ENCODE measurements at places on chromosomes 2 and 18.

DNA sequence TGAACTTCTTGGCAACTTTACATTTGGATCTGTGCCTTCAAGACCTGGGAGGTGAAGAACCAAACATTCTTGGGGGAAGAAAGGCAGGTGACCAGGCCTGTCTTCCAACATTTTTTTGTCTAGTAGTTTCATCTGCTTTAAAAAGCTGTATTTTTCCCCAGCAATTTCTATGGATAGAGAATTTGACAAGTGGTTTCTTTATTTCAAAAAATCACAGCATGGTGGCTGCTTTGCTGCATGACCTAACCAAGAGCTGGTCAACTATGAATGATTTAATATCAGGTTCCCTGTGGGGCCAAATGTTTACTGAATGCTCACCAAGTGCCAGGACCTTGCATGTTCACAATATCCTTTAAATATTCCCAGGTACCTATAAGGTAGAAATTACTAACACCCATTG, 19.1 kb downstream of the LRP2 start:
- no peak for DNase-seq

- DNase-seq: no peak
Observed at GRCh38 chr2:81235601-81236000, 931.0 kb upstream of the LRRTM1 start.

- DNase-seq: no peak
Observed at GRCh38 chr2:60925994-60926740, 44.8 kb downstream of the REL start.

DNA sequence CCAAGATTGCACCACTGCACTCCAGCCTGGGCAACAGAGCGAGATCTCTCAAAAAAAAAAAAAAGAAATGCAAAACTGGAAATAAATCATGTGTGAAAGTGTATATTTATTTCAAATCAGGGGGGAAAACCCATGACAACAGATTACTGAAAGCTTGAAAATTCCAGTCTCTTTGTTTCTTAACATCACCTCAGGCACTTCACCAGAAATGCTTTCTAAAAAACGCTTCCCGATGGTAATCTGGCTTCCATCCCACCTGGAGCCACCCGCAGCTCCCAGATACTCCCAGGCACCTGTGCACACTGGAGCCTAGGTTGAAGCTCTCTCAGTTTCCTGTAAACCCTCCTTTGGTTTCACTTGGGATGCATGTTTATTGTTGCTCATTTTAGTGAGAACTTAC, 7.2 kb upstream of the ITGB6 start:
- DNase-seq: no peak

DNA sequence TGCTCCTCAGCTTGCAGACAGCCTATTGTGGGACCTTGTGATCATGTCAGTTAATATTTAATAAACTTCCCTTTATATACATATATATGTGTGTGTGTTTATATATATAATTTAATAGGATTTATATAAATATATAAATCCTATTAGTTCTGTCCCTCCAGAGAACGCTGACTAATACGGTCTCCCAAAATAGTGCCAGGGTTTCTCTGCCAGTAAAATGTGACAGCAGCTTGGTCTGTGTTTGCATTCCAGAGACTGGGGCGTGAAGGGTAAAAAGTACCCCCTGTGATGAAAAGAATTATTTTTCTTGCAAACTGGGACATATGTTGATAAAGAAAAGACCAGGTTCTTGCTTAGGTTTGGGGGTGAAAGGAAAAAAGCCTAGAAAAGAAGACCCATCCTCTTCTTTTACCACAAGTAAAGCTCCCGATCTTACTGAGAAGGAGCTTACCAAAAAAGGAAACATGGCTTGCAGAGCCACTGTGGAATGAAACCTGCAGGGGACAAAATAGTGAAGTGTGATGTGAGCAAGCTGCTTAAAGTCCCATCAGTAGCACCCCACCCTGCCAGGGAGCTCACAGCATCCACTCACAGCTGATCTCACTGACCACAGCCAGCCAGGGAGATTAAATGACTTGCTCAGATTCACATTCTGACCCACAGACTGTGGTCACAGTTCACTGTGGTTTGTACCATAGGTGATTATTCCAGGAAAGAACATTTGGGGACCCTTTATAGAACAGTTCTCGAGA, 110.9 kb upstream of the RMP24 start:
- no peak for DNase-seq

- DNase-seq: no peak
Observed at GRCh38 chr2:68720665-68721064, 13.9 kb upstream of the ARHGAP25 start.

GRCh38 chr2:241081643-241082340, 20.3 kb downstream of the MTERF4 start:
- no peak for DNase-seq

DNA sequence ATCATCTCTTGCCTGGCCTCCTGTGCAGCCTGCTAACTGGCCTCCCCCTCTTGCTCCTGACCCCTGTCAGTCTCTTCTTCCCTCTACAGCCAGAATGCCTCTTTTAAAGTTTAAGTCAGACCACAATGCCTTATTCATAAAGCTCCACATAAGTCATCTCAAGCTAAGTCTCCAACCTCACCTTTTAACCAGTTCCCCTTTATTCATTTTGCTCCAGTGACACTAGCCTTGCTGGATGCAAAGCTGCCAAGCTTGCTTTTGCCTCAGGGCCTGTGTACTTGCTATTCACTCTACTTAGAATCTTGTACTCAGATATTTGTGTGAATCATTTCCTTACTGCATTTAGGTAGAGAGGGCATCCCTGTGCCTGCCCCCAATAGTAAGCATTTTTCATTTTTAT, 180.9 kb downstream of the PDE1A start:
- no peak for DNase-seq

DNA sequence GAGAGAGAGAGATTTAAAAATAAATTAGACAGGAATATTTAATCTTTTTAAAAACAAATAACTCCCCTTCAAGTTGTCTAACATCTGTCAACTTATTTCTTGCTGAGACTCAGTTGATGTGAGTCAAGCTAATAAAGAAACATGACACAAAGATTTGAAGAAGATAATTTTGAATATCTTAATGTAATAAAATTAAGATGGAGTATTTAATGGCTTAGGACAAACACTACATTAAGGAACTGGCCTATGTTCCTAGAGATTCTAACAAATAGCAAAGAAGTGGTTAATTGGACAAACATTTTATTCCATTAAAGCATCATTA, 134.0 kb downstream of the INSIG2 start:
- no peak for DNase-seq

DNA sequence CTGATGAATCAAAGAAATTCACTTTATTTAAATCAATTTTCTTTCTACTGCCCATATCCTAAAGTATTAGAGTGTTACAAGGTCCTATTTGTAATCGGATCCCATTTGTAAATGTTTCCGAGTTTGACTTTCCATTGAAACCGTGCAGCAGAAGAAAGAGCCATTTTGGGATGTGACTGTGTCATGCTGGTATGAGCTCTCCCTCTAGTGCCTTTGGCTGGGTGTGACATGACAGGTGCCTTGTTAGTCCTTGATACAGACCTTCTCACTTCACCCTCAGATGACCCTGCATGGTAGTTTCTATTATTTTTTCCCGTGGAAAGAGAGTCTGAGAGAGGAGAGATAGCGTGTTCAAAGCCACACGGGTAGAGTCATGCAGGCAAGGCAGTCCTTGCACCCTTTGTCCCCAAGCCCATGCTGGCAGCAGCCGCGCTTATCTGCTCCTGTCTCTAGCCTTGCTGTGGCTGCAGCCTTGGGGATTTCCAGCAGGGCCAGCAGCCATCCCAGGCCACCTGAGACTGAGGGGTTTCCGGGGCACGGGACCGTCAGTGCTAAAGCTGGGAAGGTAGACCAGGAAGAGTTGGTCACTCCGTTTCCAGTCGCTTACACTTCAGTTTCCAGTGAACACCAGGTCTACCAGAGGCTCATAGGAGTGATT, 21.4 kb downstream of the CHMP1B start:
- no peak for DNase-seq

DNA sequence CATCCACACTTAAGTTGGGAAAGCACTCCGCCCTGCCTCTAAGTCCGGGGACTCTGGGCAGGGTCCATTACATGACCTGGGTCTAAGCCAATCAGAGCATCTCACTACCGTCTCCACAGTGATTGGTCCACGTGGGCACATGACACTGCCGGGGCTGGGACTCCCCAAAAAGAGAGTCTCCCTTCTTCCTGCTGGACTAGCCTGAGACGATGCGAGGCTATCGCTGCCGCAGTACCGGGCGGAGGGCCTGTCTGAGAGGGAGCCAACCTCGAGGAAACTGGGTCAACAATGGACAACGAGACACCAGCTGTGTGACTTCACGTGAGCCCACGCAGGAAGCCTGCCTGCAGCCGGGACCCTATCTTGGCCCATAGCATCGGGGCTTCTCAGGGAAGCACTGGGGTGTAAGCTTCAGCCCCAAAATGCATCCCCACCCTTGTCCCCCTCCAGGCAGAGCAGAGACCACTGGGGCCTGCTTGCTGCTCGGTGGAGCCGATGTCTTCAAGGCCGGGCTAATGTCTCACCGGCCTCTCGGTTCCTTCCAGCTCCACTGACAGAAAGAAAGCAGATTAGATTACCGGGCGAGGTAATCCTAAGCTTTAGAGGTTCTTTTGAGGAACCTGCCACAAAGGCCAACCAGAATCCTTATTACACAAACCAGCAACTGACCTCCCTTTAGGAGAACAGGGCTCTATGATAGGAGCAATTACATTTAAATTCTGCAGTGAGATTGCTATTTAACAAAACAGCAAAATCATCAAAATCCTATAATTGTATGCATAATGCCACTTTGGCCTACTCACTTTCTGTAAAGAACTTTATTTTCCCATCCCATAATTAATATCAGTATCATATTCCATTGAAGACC, 21.3 kb upstream of the COPS8 start:
- no peak for DNase-seq

- DNase-seq: no peak
Observed at GRCh38 chr2:162840598-162841246, 2.2 kb upstream of the KCNH7 start.

- DNase-seq: no peak
Observed at GRCh38 chr2:170817093-170818035, 677 bp downstream of the GAD1 start.

DNA sequence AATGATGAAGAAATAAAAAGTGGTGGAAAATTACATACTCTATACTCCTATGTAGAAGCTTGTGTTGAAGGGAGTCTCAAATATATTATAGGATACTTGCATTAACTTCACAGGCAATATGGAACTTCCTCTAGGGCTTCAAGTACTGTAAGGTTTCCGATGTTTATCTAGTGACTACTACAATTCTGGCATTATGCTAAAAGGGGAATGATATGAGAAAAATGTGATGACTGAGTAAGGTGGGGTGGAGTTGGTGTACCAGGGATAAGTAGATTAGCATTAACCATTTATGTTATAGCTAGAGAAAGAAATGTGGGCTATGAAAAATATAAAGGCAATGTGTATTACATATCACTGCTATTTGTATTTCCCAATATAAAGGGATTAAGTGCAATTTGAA, 229.5 kb downstream of the DCC start:
- no peak for DNase-seq

- DNase-seq: no peak
Observed at GRCh38 chr2:194735837-194736542, 921.0 kb upstream of the SLC39A10 start.

DNA sequence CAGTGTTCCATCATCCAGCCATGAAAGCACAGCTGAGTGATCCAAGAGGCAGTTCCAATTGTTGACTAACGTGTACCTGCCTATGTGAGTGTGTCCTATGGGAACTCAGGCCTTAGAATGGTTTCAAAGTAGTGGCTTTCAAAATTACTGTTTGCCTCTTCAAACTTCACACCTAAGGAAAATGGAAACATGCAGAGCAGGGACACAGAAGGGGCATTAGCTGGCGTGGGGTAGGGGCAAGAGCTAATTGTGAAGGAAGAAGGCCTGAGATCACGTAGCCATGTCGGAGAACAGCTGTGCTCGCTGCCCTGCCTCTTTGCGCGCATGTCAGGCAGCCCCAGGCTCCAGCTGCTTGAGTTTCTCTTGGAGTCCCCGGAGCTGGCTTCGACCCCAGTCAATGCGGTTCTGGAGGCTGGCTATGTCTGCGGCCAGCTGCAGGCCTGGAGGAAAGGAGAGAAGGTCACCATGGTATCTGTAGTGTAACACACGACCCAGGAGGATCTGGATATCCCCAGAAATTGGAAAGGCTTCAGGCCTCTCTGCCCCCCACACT, 3.8 kb upstream of the IMP4 start:
- DNase-seq: no peak

DNA sequence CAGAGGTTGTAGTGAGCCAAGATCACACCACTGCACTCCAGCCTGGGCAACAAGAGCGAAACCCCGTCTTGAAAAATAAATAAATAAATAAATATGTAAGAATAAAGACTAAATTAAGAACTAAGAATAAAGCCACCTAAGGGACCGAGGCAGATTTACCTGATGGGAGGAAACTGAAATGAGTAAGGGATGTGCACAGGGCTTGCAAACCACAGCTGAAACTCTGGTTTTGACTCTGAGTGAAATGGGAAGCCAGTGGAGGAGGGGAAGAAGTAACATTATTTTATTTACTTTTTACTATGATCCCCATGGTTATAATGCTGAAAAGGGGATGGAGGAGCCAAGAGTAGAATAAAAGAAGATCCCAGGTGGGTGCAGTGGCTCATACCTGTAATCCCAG, 107.3 kb downstream of the CABYR start:
- DNase-seq: no peak

GRCh38 chr18:23049698-23050373, 85.4 kb upstream of the CABLES1 start:
- no peak for DNase-seq

DNA sequence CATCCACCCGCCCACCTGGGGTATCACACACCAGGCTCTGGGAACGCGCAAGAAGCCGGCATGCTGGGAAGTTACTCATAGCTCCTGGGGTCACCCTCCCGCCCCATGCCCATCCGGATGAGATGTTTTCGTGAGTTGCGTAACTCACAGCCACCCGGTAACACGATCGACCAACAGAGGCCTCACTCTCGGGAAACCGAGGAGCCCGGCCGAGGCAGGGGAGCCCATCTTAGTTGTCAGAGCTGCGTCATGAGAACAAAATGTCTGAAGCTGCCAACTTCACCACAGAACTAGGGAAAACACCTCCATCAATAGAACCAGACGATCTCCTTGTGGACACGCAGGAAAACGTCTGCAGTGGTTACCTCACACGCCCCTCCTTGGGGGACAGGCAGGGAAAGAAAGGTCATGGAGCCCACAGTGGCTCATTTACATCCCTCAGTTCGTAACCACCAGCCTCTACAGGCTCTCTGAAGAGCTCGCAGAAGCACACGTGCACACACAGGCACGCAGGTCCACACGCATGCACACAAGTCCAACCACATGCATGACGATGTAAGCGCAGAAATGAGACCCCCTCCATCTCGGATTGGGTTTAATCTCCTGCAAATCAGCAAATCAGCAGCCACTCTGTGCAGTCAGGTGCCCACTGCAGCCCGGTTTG, 26.2 kb downstream of the ADI1 start:
- DNase-seq: no peak

GRCh38 chr2:131010566-131010965, 82.7 kb downstream of the FAM168B start:
- DNase-seq: no peak

- no peak for DNase-seq
Observed at GRCh38 chr2:185006481-185006880, 408.2 kb downstream of the ZNF804A start.
